Right atrium auricular region (tissue), 2 donors: ENCODE measurements at places on chromosomes 1 and 21.
A peak's percentile ranks its signal among the peaks of the same experiment; 100 is the strongest.

DNA sequence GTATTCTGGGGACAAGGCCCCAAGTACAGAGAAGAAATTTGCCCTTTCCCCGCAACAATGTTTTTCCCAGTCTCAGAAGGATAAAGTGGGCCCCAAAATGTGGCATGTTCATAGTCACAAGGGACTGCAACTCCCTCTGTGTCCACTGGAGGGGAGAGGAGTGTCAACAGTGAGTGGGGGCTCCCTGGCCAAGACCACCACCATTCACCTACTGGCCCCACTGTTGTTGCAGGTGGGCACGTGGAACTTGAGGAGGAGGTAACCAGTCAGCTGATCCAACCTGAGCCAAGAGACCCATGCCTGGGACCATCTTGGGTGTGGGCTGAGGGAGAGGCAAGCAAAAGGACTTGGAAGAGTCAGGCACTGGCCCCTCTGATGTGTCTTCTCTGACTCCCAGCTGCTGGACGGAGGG is 777 bp downstream of the NUDT17 start:
- DNase-seq, result no peak

- DNase-seq, result no peak
Observed at GRCh38 chr1:66251546-66251945, 282.4 kb upstream of the SGIP1 start.

GRCh38 chr1:215878128-215878527 is 311.0 kb downstream of the KCTD3 start:
- no peak for DNase-seq

DNA sequence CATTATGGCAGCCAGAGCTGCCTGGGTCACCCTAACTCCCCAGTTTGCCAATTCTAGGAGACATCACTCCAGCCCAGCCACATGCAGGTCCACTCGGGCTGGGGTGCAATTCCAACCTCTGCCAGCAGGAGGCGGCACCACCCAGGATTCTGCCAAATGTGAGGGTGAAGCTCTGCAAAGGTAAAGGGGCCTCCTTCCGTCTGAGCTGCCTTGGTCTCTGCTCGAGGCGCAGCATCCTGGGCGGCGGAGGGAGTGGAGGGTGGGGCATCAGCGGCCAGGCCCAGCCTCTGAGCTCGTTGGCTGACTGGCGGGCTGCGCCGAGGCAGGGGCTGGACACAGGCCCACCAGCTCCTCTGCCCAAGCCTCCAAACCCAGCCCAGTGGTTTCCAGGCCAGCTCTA is 63.8 kb downstream of the ARHGEF16 start:
- no peak for DNase-seq

- DNase-seq, result no peak
Observed at GRCh38 chr1:79741720-79742421, 735.3 kb upstream of the ADGRL4 start.

DNA sequence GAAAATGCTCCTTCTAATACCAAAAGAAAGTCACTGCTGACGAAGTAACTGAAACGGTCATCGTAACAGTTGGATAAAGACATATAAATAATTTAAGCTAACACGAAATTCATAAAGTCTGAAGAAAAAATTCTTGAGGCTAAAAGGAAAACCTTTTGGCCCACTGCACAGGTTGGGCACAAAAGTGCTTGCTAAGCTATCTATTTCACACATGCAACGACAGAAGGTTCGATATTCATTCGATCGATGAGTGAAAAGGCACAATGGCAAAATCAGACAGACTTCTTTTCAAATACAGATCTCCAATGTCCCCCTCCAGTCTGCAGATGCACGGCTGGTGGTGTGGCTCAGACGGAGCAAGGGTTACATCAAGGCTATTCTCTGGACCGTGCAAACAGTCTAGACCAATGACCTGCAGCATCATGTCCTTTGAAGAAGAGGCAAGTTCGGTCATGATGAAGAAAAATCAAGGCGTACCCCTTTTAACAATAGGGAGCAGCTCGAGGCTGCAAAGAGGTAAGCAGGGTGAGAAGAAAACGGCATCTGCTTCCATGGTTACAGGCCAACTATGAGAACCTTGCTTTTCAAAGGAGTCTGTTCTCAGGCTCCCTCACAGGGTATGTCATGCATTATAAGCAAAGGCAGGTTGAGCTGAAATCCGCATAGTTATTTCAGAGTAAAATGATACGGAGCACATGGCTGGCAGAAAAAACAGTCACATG is 579.6 kb downstream of the USP25 start:
- no peak for DNase-seq

- no peak for DNase-seq
Observed at GRCh38 chr1:8285103-8285502, 32.8 kb upstream of the SLC45A1 start.

- no peak for DNase-seq
Observed at GRCh38 chr1:57578099-57578498, 154.2 kb upstream of the DAB1 start.

- peak; percentile 75 for DNase-seq
Observed at GRCh38 chr1:214280386-214281020, 456 bp upstream of the SMYD2 start.

DNA sequence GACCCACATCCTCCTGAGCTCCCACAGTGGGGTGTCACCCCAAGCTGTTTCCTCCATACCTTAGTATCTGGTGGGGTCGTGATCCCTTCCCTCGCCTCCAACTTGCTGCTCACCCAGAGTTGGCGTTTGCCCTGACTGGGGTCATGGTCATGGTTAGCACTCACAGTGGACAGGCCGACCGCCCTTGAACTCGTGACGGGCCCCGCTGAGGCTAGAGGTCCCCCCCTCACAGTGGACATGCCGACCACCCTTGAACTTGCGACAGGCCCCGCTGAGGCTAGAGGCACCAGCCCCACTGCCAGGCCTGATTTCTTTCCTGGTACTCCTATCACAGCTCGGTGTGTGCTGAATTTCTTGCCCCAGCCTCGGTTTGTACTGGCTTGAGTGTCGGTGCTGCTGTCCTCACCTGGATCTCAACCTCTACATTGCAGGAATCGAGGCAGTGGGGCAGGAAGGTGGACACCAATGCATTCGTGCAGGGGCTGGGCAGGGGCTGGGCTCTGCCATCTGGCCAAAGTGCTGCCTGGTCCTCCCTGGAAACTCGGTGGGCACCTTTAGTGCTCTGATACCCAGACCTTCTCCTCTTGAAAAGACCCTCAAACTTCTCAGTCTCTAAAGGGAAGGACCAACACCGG is 37.5 kb upstream of the AJAP1 start:
- no peak for DNase-seq

GRCh38 chr21:28540514-28540913 is 452.2 kb downstream of the LTN1 start:
- no peak for DNase-seq

GRCh38 chr1:2224170-2224584 is 3.9 kb upstream of the SKI start:
- DNase-seq, result no peak

GRCh38 chr1:223264983-223265908 is 98.7 kb downstream of the SUSD4 start:
- DNase-seq, result no peak

DNA sequence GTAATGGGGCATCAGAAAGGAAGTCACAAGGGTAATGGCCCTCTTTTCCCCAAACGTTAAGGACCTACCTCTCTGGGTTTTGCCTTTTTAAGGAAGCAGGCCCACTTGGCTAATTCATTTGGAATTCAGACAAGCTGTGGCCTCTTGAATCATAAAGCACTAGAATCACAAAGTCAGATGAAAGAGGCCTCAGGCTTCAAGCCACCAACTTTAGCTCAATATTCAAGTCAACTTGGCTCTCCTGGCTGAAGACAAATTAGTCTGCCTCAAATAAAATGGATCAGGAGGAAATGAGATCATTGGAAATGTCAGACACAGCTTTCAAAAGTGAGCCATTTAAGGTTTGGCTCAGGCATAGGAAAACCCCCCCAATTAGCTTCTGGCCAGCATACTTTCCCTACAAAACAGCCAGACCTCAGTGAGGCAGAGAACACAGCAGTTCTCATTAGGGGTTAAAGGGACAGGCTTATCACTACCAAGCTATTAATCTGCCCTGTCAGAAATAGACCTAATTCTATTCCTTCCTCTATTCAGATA is 34.3 kb downstream of the SLC35D1 start:
- DNase-seq, result no peak

DNA sequence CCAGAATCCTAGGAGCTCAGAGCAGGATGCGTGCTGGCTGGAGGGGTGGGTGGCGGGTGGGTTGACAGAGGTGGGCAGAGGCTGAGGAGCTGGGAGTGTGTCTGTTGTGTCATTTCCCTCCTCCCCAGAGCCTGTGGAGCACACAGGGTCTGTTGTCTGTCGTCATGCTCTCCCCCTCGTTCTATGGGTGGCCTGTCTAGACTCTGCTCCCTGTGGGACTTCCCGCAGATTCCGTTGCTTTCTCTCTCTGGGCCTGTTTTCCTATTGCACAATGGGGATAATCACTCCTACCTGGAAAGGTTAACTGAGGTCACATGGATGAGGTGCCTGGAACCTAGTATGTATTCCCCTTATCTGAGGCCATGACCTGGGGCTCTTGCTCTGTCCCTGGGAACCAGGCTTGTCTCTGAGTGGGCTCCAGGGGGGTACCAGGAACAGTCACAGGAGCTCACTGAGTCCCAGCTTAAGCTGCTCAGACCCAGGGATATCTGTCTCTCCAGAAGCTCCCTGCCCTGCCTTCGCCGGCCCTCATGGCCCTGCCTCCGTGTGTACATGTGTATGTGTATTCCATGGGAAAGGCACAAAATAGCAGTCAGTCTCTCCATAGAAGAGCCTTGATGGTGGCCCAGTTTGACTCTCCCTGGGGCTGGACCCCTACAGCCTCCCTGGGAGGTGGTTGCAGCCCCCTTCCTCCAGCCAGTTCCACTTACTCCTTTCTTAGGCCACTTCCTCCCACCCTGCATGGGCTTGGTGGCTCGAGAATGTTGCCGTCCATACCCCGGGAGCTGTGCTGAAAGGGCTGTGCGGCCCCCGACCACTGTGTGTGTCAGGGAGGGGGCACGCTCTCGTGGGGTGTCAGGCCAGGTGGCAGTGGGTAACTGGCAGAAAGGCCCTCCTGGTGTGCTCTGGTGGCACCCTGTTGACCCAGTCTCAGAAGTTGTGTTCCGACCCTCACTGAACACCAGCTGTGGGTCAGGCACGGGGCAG is 17.9 kb downstream of the PTPRF start:
- DNase-seq, result no peak

GRCh38 chr1:111204201-111204982 is 3.9 kb upstream of the DENND2D start:
- peak; percentile 59 for DNase-seq
